ENCODE measurements at places on chromosomes 11 and 22.

DNA sequence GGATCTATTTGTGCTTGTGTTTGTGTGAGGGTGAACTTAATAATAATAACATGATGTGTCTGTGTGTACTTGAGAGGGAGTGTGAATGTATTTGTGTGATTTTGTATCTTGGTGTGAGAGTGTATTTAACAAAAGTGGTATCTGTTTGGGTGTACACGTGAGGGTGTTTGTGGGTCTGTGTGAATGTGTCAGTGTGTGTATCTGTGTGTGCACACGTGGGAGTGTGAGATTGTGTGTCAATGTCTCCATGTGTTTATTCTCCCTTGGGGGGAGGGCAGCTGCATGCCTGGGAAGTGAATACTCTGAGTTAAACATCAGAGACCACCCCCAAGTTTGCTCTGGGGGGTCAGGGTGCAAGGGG, 15.0 kb upstream of the RPS19BP1 start:
- no peak for DNase-seq

DNA sequence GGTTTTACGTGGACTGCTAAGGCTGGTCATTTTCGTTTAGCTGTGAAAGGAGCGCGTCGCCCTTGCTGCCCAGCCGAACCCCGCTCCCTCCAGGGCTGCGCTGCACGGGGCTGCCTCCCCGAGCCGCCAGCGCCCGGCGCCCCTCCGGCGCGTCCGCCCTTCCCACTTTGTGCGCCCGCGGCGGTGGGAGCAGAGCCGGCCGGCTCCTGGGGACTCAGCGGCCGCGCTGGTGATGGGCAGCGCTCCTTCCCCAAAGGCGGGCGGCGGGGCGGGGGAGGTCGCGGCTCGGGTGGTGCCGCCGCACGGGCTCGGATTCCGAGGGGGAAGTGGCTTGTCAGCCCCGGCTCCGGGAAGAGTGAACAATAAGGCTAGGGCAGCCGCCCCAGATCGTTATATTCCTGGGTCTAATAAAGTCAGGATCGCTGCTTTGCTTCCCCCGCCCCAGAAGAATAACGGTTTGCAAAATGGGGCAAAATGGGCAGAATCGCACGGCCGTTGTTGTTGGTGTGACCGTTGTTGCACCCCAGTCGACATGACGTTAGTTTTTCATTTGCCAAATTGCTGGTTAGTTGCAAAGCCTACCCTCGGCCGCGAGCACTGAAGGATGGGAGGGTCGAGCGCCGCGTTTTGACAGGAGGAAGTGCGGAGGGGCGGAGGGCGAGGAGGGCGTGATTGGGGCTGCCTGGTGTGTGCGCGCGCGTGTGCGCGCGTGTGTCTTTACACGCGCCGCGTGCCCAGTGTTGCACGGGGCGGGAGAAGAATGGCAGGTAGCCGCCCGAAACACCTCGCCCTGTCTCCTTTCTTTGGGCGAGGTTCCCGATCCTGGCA, 745 bp downstream of the NCAM1 start:
- DNase-seq, result no peak

DNA sequence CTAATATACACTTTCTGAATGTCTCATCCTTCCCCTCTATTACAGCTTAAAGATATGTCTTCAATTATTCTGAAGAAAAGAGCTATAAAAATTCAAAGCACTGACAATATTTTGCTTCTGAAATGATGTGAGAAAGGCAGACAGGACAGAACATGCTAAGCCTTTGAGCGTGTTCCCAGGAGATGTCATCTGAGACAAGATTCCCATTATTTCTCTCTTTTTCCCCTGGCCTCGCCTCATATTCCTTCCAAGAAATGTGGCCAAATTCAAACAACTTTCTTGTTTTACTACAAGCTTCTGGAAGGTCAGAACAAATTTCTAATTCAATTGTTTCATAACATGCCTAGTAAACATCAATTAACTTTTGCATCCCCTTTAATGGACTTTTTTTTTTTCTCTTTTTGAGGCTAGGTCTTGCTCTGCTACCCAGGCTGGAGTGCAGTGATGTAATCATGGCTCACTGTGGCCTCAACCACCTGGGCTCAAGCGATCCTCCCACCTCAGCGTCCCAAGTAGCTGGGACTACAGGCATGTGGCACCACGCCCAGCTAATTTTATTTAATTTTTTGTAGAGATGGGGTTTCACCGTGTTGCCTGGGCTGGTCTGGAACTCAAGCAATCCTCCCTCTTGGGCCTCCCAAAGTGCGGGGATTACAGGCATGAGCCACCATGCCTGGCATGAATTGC, 37.1 kb upstream of the NFRKB start:
- no peak for DNase-seq

DNA sequence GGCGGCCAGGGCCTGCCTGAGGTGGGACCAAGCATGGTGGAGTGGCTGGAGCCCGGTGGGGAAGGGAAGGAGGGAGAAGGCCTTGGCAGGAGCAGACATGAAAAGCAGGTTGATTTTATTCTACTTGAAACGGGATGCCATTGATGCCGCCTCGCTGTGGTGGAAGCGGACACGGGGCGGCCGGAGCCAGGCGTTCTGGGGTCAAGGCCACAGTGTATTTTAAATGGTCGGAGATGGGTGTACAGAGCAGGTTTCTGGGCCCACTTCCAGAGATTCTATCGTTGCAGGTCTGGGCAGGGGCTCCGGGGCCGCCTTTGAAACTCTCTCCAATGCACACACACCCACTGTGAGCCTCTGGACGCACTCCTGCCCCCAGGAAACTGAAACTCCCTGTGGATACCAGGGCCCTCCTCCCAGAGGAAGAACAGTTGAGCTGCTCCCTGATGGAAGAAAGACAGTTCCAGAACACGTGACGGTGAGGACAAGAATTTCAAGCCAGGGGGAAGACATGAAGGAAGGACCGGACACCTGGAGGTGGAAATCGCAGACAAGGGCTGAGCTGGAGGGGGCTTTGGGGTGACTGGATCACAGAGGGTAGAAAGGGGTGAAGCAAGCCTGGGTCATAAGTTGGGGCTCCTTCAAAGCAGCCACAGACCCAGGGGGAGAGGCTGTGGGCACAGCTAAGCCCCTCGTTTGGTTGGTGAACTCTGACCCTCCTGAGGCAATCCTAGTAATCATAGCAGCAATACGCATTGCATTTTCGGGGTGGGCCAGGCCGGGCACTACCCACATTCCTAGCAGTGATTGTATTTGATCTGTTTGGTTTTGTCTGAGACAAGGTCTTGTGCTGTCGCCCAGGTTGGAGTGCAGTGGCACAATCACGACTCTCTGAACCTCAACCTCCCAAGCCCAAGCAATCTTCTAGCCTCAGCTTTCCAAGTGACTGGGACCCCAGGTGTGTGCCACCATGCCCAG, 12.3 kb upstream of the LINC01488 start:
- no peak for DNase-seq

GRCh38 chr22:49704345-49705215, 123.1 kb downstream of the BRD1 start:
- DNase-seq, result no peak

- no peak for DNase-seq
Observed at GRCh38 chr11:90476442-90477007, 253.7 kb upstream of the CHORDC1 start.

DNA sequence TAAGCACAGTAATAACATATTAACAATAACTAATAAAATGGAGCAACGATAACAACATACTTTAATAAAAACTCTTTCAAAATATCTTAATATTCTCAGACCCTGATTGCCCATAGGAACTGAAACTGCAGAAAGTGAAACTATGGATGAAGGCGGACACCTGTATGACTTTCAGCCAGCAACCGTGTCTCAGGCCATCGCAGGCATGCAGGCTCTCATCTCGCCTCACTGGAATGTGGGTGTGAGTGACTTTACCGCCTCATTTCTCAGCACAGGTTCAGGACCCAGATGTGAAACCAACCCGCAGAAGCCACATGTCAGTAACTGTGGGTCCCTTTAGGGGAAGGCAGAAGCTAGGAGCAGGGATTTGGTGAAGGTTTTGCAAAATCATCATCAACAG, 539.1 kb downstream of the FAM181B start:
- DNase-seq, result no peak

DNA sequence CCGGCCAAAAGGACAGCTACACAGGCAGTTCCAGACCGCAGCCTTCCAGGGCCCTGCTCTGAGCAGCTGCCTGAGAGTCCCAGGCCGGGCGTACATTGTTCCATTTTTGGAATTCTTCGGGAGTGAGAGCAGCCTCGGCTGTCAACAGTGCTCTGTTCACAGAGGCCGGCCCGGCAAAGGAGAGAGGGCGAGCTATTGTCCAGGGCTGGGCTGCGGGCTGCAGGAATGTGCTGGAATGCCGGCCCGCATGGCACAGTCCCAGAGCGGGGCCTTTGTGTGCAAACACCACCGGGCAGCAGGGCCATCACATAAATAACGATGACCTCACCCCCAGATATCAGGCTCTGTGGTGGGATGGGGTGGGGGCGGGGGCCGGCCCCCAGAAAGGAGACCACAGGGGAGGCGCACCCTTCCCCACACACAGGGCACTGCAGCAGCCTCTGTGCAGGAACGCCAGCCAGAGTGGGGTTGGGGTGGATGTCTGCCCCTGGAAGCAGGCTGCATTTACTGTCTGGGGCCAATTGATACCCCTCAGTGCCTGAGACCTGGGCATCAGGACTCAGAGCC, 15.8 kb downstream of the LINC01488 start:
- DNase-seq, result peak; percentile 90

All from AG04450 (cell line).